ENCODE measurements at places on chromosomes 13 and 19.

DNA sequence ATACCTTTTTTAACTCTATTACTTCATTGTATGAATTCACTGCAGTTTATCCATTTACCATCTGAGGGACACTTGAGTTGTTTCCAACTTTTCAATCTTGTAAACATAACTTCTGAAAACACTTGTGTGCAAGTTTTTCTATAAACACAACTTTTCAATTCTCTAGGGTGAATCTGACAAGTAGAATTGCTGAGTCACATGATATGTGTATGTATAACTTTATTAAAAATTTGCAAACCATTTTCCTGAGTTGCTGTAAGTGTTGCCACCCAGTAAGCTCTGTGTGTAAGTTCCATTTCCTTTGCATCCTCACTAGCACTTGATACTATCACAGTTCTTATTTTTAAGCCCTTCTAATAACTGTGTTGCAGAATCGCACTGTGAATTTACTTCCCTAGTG, 1415.6 kb upstream of the ATXN8OS start:
- ATAC-seq: no peak

- ATAC-seq: no peak
Observed at GRCh38 chr19:56643460-56643955, 549 bp downstream of the SMIM17 start.

GRCh38 chr19:52536448-52536800, 9.0 kb downstream of the ZNF808 start:
- ATAC-seq: peak; percentile 51

GRCh38 chr19:15248648-15249527, 16.6 kb upstream of the EPHX3 start:
- no peak for ATAC-seq

- no peak for ATAC-seq
Observed at GRCh38 chr13:40192858-40193257, 473.6 kb downstream of the FOXO1 start.

GRCh38 chr19:10454267-10454666, 33.9 kb downstream of the PDE4A start:
- ATAC-seq: no peak

- no peak for ATAC-seq
Observed at GRCh38 chr19:7533281-7533885, 2.1 kb upstream of the PNPLA6 start.

GRCh38 chr13:64925284-64925683, 2304.9 kb downstream of the PCDH9 start:
- peak; percentile 32 for ATAC-seq

- ATAC-seq: peak; percentile 52
Observed at GRCh38 chr19:49809160-49809940, 3.7 kb downstream of the FUZ start.

DNA sequence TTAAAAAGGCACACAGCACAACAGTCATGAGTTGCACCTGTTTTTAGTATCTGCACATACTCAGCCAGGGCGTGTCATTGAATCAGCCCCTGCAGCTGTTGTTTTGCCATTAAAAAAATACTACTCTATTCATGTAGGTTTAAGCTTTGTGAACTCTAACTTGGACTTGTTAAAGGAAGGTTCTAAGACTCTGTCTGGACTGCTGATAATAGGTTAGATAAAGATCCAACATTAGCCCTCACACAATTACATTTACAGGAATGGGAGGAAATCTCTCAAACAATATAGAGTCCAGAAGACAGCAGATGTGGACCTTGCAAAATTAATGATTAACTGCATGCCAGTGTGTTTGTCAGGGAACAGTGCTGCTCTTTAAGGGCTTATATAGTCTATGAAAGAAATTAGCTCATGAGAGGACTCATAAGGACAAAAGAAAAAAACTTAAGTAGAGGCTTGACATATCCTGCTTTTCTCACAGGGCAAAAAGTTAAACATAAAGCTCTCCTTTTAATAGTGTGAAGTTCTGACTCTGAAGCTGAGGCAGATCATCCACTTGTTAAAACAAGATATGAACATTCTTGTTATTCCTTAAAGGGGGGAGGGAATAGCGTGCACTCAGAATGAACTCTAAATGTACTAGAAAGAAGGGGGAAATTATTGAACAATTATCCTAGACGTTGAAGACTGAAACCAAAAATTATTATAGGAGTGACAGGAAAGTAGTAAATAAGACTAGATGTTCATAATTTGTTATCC, 243.6 kb downstream of the NDFIP2 start:
- ATAC-seq: no peak

- ATAC-seq: no peak
Observed at GRCh38 chr13:110403315-110403714, 96.2 kb downstream of the COL4A2 start.

DNA sequence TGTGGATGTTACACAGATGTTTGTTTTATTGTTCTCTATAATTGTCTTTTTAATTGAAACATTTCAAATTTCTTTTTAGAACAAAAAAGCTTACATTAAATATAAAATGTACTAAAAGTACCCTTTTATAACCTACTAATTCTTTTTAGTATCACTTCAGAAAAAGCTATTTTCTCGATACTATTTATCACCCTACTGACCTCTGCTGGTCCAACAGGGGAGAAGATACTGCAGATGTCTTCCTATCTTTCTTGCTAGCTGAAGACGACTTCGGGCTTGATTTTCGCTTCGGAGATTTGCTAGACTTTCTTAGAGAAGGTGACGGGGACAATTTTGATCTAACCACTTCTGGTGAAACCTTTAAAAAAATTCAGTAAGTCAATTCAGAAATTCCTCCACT, 42.4 kb downstream of the ZC3H13 start:
- no peak for ATAC-seq

DNA sequence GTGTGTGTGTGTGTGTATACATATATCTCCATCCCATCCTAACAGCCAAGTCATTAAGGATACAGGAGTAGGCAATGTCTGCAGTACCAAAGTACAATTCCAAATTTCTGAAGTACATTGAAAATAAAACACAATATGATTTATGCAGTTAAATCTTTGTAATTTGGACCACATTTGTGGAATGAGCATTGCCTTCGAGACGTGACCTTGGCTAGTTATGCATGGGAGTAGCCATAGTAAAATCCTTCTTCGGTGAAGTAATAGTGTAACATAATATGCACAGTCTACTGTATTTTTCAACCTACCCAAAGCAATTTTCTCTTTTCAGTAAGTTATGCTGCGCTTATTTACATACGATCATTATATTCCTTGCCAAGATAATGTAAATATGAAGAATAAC, 665.7 kb upstream of the GPC6 start:
- ATAC-seq: no peak

- ATAC-seq: no peak
Observed at GRCh38 chr13:29923554-29924481, 73.4 kb upstream of the UBL3 start.

DNA sequence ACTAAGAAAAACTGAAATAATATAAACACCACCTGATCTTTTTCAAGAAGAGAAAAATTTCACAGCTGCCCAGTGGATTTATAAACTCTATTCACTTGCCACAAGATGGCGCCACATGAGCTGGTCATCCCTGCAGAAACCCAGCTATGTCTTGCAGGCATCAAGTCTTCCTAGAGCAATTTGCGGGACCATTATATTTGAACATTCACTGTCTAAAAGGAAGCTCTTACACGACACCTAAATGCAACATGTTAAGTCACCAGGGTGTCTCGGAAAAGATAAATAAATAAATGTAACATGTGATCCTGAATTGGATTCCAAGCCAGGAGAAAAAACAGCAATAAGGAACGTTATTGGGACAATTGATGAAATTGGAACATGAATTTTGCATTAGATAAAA, 20.3 kb upstream of the AKT2 start:
- ATAC-seq: peak; percentile 67

DNA sequence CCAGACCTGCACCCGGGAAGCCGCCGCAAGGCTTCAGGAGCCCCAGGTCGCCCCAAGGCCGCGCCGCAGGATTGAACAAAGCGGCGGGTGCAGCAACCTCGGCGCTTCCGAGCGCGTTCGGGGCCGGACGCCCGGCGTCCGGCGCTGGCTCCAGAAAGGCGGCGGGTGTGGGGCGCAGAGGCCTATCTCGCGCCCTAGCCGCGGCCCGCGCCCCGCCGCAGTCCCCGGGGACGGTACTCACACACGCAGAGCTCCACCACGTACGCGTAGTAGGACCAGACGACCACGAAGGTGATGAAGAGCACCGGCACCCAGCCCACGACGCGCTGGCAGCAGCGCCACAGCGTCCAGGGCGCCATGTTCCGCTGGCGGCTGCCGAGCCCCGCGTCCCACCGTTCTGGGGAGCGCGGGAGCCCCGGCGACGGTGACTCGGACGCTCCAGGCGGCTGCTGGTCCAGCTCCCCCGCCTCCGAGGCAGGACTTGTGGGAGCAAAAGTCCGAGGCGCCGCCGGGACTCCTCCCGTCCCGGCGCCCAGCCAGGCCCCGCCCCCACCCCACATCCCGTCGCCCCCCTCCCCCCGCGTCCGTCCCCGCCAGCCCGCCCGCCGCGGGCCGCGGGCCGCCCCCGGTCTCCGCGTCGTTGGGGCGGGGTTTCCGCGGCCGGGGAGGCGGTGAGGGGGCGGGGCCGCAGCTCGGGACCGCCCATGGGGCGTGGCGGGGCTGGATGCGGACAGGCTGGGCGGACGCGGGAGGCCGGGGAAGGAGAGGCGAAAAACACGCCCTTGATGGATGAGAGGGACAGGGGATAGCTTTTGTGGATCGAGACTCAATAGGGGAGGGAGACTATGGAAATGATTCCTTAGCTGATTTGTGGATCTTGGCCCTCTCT, at the start of gene ZDHHC20:
ZDHHC20 (minus strand) TSS at position 491 of the 889 bp plus-strand sequence; CDS start at position 359, 132 bp downstream.
- peak; percentile 96 for ATAC-seq

GRCh38 chr13:26508885-26509284, 48.6 kb upstream of the WASF3 start:
- ATAC-seq: no peak

DNA sequence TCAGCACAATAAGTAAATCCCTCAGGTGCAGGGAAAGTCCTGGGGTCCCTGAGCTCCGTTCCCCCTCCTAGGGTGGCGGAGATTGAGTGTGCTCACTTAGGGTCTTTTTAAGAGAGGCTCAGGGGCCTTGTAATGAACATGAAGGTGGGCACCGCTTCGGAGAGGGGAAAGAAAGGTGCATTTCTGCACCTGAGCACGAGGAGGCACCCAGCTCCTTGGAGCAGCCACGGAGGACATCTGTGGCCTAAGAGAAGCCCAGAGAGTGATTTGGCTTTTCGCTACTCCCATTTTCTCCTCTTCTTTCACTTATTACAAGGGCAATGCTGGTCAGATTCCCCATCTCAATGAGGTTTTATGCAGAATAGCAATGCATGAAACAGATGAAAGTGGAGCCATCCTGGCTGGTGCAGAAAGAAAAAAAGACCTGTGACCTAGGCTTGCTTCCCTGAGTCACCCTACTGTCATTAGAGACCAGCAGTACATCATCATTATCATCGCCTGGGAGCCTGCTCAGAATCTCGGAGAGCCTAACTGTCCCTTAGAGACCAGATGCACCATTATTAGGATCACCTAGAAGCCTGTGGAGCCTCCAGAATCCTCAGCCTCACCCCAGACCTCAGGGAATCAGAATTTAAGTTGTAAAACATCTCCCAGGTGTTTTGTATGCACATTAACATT, 86.6 kb upstream of the RAP2A start:
- ATAC-seq: no peak

GRCh38 chr13:22665506-22665905, 515.3 kb upstream of the SGCG start:
- no peak for ATAC-seq

Measured in stimulated activated memory B cell treated with anti-CD40 and anti-IgM and Interleukin-4, amounts not matched to agents 10 μg/mL and 1 μg/mL and 100 μg/mL, for 72 hours (primary cell).